Stimulated activated CD4-positive, alpha-beta T cell treated with anti-CD3 and anti-CD28 coated beads, Interleukin-1b, Interleukin-23, amount 100 ng/mL, for 1 hour (primary cell): ENCODE measurements at places on chromosomes 7 and 10.

- DNase-seq: no peak
Observed at GRCh38 chr10:118737603-118738302, 17.0 kb downstream of the CACUL1 start.

DNA sequence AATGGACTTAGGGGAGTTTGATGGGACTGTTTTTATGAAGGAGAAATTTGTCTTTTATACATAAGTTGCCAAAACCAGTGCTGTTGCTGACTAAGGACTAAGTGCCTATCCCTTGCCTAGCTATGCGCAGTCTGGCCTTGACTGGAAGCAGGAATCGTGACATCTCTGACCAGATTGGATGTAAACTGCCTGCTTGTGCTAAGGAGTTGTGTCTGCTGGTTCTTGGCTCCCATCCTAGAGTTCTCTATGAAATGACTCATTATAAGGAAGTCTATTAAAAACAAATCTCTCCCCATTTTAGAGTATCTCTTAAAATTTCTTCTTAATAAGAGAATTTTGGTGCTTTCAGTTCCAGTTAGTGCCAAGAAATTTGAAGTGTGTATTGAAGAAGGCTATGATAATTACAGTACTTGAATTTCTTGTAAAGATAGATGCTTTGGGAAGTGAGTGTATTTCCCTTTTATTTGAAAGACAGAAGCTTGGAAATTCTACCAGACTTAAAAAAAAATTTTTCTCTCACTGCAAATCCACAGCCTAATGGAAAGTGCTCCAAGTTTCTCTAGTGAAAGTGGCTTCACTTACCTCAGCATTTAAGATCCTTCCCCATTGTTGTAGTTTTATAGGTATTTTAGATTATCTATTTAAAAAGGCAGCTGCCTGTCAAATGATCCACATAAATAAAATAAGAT lies 77.6 kb downstream of the BICC1 start:
- no peak for DNase-seq

DNA sequence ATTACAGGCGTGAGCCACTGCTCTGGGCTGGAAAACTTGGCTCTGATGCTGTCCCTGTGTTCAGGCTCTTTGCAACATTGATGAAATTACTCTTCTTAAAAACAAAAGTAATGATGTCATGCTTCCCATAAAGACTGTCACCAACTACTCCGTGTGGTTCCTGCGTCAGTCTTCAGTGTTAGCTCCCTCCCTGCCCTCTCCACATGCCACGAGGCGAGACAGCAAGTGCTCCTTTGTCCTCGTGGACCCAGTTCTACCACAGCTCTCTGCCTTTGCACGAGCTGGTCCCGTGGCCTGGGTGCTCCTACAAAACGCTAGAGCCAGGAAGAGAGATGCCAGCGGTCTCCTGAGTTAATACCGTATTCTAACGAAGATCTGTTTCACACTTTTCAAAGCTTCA lies 194.5 kb downstream of the SDK1 start:
- DNase-seq: no peak

DNA sequence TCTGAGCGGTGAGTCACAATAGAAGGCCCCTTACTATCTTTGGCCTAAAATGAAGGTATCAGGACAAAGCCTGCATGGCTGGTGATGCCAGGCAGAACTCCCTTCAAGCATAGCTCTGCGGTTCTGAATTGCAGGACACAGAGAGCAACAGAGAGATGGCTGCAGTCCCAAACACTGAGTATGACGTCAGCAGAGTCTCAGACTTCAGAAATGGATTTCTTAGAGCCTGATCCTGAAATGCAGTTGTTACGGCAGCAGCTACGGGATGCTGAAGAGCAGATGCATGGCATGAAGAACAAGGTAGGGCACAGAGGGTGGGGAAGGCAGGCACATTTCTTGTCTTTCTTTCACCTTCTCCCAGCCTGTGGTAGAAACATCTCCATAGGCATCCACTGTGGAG lies 13.5 kb downstream of the CCDC136 start:
- no peak for DNase-seq

DNA sequence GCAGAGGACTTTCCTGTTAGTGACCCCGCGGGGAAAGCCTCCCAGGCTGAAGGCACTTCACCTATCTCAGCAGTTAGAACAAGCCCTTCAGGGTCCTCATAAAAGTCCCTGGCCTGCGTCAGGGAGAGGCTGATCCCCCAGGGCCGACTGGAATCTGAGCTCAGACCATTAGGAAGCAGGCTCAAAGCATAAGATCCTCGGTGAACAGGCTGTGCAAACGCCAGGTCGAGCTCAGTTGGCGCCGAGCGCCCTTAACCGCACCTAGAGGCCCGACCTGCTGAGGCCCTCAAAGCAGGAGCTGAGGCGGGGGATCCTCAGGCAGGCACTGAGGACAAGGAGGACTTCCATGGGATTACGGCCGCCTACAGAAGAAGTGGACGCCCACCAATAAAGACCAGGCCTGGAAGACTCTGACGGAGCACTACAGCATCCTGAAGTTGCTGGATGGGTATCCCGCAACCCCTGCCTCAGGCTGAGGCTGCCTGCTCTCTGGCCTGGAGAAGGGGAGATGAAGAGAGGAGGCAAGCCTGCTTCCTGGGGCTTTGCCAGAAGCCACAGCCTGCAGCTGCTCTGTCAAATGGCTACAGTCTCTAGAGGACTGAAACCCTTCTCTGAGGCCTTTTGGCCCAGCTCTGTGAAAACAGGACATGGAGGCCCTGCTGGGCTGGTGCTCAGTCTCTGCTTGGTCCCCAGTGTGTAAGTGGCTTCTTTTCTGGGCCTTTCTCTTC lies 29.9 kb downstream of the LIPJ start:
- DNase-seq: no peak

- no peak for DNase-seq
Observed at GRCh38 chr7:136163340-136163801, 186.2 kb upstream of the MTPN start.

GRCh38 chr7:68381731-68382130 lies 1216.5 kb upstream of the AUTS2 start:
- no peak for DNase-seq

DNA sequence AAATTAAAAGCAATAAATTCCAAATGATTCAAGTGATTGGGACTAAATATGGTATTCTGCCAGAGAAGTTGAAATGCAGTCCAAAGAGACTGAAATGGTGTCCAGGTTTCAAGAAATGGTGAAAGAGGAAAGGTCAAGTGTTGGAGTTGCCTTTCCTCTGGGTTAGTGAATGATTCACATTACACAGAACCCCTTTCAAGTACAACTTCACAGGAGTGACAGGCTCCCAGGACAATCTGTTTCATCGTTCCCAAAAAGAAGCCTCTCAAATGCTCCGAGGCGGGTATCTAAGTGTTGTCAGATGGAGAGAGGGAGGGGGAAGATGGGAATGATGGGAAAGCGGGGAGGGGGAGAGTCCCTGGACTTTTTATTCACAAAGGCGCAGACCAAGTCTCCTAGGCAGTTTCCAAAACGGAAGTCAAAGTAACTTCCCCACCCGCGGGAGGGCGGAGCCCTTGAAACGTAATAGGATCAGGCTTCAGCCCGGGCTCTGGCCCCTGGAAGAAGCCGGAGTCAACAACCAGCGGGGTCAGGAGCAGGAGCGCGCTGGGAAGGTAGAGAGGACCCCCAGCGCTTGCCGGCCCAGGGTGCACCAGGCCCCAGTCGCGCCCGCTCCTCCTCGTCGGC lies 754 bp downstream of the SLC25A13 start:
- DNase-seq: no peak
